ENCODE measurements at places on chromosomes 7 and 10. TPM values are rescaled to one million over a fixed set of nuclear protein-coding genes. Genes with fewer than 3 reads are reported as not detected.

MYO1G gene
- 3.9 TPM for total RNA-seq

LFNG gene
- total RNA-seq = 95.0 TPM

TIMM23B gene
- 17.0 TPM for total RNA-seq

TSPAN15 gene
- 118 TPM for total RNA-seq

SPDYE9 gene
- not detected for total RNA-seq

PNLIPRP3 gene
- total RNA-seq = not detected

CNPY4 gene
- 8.6 TPM for total RNA-seq

PRLHR gene
- not detected for total RNA-seq

NPSR1 gene
- total RNA-seq = not detected

IFIT2 gene
- 7.5 TPM for total RNA-seq

ERVW-1 gene
- not detected for total RNA-seq

NPY4R gene
- total RNA-seq = 18.9 TPM
